ENCODE measurements at places on chromosomes 12 and 14.

DNA sequence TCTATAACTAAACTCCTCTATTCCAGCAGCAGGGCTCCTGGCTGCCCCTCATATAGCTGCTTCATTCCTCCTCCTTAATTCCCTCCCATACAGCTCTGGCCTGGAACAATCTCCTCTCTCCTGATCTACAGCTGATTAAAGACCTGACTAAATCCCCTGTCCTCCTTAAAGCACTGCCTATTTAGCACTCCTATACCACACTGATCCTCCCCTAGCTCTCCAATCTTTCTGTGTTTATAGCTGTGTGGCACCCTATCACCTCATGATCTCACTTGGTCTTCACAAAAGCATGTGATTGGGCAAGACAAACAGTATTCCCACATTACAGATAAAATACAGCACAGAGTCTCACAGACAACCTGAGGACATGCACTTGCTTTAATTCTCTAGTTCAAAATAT, 17.4 kb downstream of the FMNL3 start:
- no peak for DNase-seq

DNA sequence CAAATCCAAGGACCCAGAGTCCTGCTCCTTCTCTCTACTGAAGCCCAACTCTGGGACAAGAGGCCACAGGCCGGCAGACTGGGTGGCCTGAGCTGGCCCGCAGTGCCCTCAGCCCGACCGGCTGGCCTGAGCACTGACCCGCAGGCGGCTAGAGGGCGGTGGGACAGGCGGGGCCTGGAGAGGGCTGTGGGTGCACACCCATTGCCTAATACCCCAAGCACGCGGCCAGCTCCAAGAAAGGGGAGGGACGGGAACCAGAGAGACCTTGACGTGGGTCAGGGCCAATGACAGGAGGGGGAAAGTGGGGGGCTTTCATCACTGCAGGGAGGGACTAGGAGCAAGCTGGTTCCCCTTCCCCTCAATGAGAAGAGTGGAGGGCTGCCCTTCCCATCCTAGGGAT, 2.0 kb upstream of the WNT10B start:
- no peak for DNase-seq

DNA sequence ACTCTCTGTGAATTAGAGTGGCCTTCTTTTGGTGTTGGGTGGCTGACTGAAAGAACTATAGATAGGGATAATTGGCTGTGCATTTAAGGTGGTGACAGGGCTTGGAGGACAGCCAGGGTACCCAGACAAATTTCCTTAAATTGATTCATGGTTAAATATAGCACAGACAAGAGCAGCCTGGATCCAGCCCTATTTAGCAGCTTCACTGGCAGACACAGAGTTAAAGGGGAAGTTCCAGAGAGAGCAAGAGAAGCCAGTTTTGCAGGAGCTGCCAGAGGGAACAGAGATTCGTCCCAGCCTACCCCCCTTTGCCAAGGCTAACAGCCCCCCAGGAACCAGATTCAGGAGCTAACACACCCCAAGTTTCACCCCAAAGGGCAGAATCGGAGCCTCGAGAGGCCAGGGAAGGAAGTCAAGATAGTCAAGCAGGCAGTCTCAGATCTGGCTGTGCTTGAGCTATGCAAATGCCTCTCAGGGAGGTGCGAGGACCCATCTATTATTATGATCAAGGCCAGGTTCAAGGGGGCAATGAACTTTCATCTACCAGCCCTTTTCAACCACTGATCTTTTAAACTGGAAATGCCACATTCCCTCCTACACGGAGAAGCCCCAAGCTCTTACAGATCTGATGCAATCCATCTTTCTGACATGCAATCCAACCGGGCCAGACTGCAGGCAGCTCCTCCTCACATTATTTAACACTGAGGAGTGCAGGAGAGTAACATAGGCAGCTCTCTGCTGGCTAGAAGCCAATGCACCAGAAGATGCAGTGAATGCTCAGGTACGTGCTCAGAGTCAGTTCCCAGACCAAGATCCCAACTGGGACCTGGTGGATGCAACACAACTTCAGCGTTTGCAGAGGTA, 58.2 kb downstream of the DHRS2 start:
- DNase-seq: no peak

DNA sequence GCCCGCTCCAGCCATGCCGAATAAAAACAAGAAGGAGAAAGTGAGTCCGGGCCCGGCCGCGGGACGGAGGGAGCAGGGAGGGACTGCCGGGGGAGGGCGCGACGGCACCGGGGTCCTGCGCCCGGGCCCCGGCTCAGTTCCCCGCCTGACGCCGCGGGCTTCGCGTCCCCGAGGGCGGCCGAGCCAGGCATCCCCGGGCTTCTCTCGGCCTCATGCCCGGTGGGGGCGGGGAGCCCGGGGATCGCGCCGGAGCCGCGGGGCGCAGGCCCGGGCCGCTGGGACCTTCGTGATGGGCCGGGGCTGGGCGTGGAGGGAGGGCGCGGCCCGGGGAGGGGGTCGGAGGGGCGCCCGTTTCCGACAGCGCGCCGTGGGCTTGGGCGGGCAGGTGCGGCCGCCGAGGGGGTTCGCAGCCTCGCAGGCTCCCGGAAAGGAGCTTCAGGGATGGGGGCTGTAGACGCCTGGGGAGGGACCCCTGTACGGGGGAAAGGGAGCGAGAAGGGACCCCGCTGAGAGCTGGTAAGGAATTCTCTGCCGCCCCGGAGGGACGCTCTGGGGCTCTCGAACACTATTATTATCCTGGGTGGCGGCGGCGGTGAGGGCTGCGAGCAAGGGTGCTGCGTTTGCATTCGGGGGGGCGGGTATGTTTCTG, 496 bp downstream of the PPP2R5C start:
- DNase-seq: no peak

DNA sequence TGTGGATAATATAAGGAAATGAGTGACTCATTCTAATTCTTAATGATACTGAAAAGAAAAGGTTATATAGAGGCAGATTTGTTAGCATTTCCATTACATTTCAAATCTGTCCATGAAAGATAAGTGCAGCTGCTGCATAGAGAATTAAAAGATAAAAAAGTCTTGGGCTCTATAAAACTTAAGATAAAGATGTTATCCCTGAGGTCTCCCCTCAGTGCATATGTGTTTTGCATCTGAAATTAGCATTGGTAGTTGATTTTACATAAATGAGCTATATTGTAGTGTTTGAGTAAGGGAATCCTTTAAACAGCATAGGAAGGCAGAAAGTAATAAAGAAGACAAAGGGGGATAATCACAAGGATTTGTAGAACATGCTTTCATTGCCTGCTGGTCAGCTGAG, 206.2 kb downstream of the FSCB start:
- DNase-seq: no peak

DNA sequence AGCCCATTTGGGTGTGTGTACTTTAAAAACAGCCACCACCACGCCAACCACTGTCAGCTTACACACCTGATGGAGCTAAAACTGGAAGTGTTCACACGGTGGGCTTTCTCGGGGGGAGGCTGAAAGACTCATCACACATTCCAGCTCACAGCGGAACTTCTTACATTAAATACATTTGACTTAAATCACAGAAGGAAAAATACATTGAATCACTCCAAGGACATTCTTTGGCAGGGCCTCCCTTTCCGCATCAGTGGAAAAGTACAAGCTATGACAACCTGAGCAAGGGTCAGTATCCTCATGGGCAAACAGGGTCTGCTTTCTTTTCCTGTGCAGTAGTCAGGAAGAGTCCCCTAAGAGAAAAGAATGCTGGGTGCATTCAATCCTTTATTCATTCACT, 31.0 kb upstream of the TC2N start:
- DNase-seq: no peak

GRCh38 chr12:12620730-12621315, 9.1 kb downstream of the CREBL2 start:
- no peak for DNase-seq

All from Panc1 (cell line).